Bladder microvascular endothelial cell (primary cell): ENCODE measurements at places on chromosomes 6 and 20. TPM values are rescaled to one million over a fixed set of nuclear protein-coding genes. Genes with fewer than 3 reads are reported as not detected.

The TFAP2D gene
- total RNA-seq = not detected in 2 replicates

The PNPLA1 gene
- total RNA-seq = not detected in 2 replicates

The LINC00237 gene
- not detected in 2 replicates for total RNA-seq

The CDSN gene
- total RNA-seq = 0.06 TPM in 1 of 2 replicates, not detected in the other

The EFCAB8 gene
- under 0.01 and 0.06 TPM in 2 replicates for total RNA-seq

The GTSF1L gene
- total RNA-seq = not detected in 2 replicates

The RIPOR2 gene
- 1.1 TPM in 1 of 2 replicates, not detected in the other for total RNA-seq

The BACH2 gene
- total RNA-seq = 0.16 and 4.8 TPM in 2 replicates

The PRSS16 gene
- not detected in 2 replicates for total RNA-seq

The POM121L2 gene
- not detected in 2 replicates for total RNA-seq

The FOXQ1 gene
- not detected in 2 replicates for total RNA-seq
